ENCODE measurements at places on chromosomes 6 and 20.

GRCh38 chr6:97669191-97670031 lies 386.4 kb upstream of the MMS22L start:
- DNase-seq: no peak

DNA sequence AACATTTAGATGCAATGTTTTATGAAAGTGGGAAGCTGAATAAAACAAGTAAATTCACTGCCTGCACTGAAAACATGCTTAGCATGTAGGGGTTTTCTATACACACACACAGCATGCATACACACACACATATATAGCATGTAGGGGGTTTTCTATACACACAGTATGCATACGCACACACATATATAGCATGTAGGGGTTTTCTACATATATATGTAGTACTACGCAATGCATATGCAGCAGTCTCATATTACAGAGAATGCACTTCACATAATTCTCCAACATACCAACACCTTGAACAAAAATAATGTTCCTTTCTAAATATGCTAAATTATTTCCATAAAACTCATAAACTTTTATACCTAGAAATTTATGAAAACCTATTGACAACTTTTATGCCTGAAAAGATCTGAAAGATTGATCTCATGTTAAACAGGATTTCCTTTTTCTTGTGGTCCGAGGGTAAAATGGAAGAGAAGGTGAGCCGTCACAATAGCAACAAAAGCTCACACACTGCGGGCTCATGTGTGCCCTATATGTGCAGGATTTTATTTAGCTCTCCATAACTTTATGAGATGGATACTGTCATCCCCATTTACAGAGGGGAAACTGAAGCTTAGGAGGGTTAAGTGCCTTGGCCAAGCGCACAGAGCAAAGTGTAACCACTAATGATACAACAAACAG lies 81.9 kb upstream of the TULP1 start:
- no peak for DNase-seq

- no peak for DNase-seq
Measured at GRCh38 chr6:35216412-35216732, 2.6 kb downstream of the SCUBE3 start.

- no peak for DNase-seq
Measured at GRCh38 chr6:36478051-36478526, 35.3 kb downstream of the KCTD20 start.

DNA sequence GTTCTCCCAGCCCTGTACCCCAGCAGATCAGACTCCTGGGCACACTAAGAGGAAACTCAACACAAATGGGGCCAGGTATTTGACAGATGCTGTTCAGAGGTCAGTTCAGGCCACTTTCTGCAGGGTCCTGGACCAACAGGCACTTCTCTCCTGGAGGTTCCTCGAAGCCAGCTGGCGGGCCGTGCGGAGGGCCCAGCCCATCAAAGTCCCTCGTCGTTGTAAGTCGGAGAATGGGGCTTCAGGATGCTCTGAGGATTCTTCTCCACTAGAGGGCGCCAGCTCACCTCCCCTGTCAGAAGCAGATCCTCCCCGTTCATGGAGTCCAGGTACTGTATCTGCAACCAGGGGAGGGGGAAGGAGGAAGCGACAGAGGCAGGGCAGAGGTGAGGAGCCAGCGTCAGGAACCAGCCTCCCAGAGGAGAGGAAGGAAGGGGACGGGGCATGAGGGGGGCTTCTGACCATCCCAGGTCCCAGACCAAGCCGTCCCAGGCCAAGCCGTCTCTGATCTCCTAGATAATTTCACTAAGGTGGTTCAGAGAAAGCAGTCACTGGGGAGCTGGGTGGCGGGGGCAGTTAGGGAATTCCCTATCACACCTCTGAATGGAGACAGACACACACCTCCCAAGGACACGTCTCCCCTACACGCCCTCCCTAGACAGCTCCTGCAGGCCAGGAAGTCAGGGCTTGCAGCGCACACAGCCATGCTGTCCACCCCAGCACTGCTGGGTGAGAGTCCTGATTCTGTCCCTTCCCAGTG lies 11.7 kb upstream of the FAM83C start:
- no peak for DNase-seq

DNA sequence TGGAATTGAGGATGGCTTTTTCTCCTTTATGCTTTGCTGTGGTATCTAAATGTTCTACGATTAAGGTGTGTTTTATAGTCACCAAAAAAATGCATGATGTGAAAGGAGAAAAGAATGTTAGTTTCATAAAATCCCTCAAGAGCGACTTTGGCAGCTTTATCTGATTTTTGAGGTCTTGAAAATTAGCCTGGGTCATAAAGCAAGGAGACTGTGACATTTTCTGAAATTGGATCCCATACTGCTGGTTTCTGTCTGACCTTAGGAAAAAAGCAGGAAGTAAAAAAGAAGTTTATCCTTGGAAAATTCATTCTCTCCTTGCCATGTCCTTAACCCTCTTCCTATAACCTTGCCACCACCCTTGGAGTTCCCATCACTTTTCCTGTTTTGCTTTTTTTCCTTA lies 525.3 kb downstream of the CD83 start:
- no peak for DNase-seq

DNA sequence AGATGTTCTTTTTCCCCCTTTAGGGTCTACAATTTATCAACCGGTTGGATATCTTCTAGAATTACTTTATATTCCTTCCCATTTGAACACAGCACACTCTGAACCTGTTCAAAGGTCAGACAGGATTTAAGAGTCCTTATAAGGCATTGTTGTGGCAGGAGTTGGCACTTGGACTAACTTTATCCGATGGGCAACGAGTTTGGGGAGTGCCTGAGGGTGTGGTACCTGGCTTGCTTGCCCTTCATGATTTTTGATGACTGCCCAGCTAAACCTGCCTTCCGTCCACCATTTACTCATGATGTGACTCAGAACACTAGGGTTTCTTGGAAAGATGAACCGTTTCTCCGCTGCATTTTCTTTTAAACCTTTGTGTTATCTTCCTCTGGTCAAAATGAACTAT lies 285.2 kb downstream of the FOXC1 start:
- DNase-seq: no peak
